ENCODE measurements at places on chromosomes 13 and 19.
A peak's percentile ranks its signal among the peaks of the same experiment; 100 is the strongest.

DNA sequence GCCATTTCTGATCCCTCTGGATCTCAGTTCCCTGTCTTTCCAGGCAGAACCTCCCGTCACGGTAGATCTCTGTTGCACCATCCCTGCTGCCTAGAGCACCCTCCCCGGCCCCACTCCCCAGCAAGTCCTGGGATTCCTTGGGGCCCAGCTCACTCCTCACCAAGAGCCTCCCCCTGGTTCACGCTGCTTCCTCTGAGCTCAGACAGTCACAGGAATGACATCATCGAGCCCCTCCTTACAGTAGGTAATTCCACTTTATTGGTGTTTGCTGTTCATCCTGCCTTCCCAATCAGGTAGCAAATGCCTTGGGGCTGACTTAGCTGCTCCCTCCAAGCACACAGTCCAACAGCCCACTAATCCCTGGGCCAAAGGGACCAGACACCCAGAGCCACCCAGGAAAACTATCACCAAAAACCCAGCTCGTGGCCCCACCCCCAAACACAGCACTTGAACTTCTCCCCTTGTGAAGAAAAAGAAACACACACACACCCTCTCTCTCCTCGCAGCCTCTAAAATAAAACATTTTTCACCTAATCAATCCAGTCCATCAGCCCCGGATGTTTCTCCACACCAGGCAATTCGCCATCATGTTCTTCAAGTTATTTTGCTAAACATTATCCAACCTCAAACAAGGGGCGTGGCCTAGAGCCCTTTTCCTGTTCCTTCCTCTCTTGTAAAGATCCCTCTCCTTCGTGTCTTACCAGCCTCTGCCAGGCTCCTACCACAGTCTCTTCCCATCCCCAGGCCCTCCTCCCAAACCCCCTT, 2.5 kb downstream of the NAPA start:
- DNase-seq, result peak; percentile 45

DNA sequence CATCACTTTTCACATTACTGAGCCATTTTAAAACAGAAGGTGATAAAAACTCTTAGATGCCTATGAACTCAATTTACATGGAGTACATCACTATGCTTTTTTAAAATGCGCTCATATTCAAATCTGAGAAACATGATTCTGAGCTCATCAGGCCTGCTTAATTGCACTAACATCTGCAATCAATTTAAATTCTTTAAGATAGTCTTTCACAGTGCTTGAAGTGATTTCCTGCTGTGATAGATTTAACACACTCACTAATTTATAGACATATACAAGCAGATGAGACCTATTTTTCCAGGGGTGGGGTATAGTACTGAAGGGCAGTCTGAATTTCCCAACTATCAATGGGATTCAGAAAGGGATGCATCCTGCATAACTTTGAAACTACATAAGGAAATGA, 82.9 kb downstream of the DIAPH3 start:
- no peak for DNase-seq

- no peak for DNase-seq
Measured at GRCh38 chr19:8501981-8502380, 459 bp downstream of the PRAM1 start.

- no peak for DNase-seq
Measured at GRCh38 chr13:52109116-52109670, 19.7 kb downstream of the NEK5 start.

GRCh38 chr19:35320065-35320713, 8.8 kb upstream of the CD22 start:
- no peak for DNase-seq

GRCh38 chr13:57569986-57570385, 61.6 kb upstream of the PCDH17 start:
- DNase-seq, result no peak

DNA sequence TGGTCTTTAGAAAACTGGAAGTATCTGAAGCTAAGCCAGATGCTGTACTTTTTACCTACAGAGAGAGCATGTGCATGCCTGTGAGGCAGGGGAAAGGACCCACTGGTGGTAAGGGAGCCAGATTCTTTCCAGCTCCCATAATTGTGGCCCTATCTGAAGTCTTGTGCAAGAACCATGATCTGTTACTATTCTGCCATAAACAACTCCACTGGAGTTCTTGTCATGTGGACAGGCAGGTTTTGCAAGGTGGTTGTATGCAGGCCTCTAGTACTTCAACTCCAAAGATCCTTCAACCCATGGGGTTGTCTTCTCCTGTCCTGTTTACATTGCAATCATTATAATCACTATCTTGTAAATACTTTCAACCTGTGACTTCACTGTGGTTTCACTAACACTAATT, 14.1 kb downstream of the PROSER1 start:
- DNase-seq, result peak; percentile 79

- peak; percentile 3 for DNase-seq
Measured at GRCh38 chr13:46934749-46935148, 37.9 kb upstream of the HTR2A start.

DNA sequence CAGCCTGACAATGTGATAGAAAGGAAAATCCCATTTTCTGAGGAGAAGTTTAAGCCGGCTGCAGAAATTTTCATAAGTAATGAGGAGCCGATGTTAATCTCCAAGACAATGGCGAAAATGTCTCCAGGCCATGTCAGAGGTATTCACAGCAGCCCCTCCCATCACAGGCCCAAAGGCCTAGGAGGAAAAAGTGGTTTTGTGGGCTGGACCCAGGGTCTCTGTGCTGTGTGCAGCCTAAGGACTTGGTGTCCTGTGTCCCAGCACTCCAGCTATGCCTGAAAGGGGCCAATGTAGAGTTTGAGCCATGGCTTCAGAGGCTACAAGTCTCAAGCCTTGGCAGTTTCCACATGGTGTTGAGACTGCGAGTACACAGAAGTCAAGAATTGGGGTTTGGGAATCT, 32.9 kb upstream of the GPC6 start:
- no peak for DNase-seq

DNA sequence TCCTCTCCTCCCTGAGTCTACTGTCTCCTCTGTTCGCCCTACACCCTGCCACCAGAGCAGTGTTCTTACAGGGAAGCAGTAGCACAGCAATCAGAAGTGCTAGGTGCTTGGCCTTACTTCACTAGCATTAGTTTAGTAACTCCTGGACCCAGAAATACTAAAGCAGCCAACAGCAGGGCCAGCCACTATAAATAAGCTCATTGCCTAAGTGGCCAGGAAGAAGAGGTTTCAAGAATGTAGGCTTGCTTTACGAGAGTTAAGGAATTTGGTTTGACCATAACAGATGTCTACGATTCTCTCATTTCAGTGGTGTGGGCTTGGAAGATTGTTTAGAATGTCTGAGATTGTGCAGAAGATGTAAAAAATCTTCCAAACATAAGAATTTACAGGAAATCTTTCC, 103.3 kb downstream of the ZAR1L start:
- peak; percentile 92 for DNase-seq

DNA sequence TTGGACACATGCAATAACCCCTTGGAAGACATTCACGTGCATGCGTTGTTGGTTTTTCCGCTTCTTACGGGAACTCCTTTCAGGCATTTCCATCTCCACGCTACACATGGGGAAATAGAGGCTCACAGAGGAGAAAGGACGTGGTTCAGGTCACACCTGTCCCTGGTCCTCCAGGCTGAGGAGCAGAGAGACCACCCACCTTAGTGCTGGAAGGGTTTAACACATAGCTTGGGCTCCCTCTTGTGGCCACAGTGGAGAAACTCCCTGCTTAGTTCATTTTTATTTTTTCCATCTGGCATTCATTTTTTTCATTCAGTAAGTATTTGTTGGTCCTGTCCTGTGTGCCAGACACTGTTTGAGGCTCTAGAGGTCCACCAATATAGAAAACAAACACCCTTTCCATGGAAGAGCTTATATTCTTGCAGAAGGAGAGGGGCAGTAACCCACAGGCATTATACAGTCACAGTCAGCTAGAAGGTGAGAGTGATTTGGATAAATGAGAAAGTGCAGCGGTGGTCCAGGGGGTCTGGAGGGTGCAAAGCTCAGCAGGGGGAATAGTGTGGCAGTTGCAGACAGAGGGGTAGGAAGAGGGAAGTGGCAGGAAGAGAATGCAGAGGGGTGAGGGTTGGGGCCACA, 24.2 kb upstream of the TTYH1 start:
- DNase-seq, result peak; percentile 81

GRCh38 chr13:39073983-39074382, 35.7 kb downstream of the NHLRC3 start:
- DNase-seq, result no peak

DNA sequence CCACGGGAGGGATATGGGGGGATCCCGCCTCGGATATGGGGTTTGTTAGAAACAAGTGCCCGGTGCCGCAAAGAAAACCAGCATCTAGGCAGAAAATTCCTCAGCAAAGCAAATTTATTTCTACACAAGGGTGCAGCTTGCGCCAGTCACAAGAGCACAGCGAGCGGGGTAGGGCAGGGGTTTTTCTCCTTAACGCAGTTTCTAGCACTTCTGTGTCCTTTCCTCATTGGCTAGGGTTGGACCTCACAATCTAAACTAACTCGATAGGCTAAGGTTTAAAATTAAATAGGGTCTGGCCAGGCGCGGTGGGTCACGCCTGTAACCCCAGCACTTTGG, 595 bp downstream of the ZNF440 start:
- peak; percentile 51 for DNase-seq

DNA sequence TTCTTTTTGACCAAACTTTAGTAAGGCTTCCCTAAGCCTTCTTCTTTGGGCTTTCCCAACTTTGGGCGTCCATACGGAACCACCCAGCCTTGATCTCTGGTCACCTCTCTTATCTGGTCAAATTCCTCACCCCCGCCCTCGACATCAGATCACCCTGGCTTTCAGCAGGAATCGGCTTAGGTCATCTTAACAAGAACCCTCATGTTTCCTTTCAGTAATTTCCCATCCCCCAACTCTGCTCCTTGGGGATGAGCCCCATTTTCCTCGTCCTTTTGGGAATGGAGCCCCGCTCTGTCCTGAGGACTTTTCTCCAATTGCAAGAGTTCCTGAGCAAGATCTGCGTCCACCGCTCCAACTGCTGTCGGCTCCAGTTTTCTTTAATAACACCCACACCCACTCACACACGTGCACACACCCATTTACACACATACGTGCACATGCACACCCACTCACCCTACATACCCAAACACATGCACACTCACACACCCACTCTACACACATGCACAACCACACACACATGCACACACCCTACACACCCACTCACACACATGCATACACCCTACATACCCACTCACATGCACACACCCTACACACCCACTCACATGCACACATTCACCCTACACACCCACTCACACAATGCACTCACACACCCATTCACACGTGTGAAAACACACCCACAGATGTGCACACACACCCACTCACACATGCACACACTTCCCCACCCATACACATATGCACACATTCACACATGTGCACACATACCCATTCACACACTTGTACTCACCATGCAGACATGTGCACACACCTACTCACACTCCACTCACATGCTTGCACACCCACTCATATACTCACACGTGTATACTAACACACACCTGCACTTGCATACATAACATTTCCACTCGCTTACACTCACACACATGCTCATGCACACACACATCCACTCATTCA, 87.0 kb upstream of the TM9SF2 start:
- DNase-seq, result no peak

- no peak for DNase-seq
Measured at GRCh38 chr19:7213628-7214323, 80.4 kb downstream of the INSR start.

DNA sequence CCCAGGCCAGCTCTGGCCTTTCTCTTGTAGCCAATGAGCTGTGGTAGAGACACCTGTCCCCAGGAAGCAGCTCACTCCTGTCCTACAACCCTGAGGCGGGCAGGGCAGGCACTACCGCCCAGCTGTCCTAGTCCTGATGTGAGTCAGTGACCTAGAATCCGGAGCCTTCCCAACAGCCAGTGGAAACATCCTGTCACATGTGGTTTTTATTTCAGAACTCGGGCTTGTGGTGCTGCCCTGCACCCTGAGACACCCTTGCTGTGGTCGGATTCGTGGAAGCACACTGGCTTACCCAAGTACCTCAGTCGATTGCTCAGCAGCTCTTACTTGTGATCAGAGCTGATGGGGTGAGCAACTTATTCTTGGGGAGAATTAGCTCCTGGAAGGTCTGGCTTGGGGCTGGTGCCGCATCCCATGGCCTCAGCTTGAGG, 83.6 kb upstream of the ARHGEF7 start:
- peak; percentile 60 for DNase-seq

DNA sequence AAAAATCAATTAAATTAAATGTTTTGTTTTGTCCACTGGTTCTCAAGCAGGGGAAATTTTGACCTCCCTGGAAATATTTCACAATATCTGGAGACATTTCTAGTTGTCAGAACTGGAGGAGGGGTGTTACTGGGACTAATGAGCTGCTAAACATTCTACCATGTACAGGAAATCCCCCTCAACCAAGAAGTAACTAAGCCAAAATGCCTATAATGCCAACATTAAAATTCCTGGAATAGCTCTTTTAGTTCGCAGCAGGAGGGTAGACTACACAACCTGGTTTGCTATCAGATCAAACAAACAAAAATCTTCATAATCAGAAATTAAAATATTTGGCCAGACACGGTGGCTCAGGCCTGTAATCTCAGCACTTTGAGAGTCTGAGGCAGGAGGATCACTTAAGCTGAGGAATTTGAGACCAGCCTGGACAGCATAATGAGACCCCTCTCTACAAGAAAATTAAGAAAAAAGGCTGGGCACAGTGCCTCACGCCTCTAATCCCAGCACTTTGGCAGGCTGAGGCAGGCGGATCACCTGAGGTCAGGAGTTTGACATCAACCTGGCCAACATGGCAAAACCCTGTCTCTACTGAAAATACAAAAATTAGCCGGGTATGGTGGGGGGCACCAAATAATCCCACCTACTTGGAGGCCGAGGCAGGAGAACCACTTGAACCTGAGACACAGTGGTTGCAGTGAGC, 13.7 kb upstream of the SMARCA4 start:
- DNase-seq, result peak; percentile 76

DNA sequence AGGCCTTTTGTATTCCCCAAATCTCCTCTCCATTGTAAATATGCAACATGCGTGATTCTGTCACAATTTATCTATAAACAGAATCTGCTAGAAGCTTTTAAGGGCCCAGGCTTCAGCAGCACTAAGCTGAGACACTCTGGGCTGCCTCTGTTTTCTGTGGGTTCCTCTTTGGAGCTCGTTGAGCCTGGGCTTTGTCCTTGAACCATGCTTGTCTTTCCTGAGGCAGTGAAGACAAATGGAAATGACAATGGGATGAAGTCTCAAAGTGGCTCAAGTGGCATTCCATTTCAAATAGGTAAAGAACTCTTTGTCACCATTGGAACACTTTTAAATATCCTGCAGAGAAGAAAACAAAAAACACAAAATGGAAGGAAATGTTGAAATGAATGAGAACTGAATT, 40.3 kb downstream of the RASL11A start:
- DNase-seq, result no peak

DNA sequence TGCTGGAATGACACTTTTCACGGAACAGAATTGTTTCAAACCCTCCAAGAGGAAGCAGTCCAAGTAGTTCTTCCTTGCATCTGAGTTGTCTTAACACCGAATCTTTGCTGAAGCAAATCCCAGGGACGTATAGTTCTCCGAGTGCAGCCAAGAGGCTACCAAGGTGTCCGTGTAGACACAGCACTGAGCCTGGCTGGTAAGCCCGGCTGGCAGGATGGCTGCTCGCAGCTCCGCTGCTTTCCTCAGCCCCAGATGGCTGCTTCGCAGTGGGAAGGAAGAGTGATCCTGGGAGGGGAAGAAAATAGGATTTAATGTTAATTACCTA, 105.0 kb downstream of the SLC7A1 start:
- DNase-seq, result no peak
